ENCODE measurements at places on chromosomes 2 and 18.

- DNase-seq = no peak
Measured at GRCh38 chr2:102139851-102140250, 2.7 kb upstream of the IL1R1 start.

DNA sequence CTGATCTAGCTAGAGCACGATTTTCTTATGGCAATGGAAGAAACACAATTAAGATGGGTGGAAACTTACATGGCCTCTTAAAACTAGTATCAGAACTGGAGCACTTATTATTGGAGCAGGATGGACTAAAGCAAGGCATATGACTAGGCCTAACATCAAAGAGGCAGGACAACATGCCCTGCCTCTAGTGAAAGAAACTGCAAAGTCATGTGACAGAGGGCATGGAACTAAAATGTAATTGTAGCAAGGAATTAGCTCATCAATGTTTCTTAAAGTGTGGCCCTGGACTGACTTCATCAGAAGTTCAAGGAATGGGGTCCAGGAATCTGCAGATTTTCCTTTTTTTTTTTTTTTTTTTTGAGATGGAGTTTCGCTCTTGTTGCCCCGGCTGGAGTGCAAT is 5.3 kb upstream of the EIF2AK3 start:
- DNase-seq = no peak

- DNase-seq = no peak
Measured at GRCh38 chr2:15920696-15921095, 19.7 kb upstream of the MYCN start.

DNA sequence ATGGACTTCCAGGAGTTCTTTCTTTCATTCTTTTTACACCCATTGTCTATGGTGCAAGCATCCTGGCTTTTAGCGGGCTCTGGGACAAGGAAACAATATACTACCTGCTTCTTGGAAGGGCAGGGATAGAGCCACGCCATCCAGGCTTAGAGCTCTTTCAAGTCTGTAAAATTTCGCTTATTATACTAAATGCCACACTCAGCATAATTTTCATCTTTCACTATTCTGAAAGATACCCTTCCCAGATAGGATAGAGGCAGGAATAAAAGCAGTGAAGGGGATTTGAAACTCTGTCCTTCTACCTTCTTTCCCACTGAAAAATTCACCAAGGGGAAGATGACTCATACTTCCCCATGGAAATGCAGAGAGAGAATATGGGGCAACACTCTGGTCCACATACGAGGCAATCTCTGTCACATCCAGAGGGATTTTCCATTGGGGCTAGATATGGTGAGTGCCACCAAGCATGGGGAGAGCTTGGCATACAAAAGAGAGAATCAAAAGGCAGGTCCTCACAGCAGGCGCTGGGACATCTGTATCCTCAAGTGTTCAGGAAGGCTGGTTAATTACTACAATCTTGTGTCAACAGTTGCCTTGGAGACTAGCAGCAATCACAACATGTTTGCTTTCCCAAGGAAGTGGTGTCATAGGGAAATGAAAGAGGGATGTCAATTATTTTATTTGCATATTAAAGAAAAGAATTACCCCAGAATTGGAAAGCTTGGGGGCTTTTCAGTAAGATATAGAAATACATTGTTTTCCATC is 127.6 kb downstream of the TDRD15 start:
- DNase-seq = no peak

GRCh38 chr2:113192459-113193100 is 18.8 kb downstream of the PSD4 start:
- no peak for DNase-seq

- DNase-seq = no peak
Measured at GRCh38 chr18:457140-457519, 43.4 kb downstream of the COLEC12 start.

- no peak for DNase-seq
Measured at GRCh38 chr2:232687382-232688160, 9.6 kb upstream of the GIGYF2 start.

Data from dorsolateral prefrontal cortex (tissue), 122 donors.